ENCODE measurements at places on chromosomes 7 and 10. TPM values are rescaled to one million over a fixed set of nuclear protein-coding genes. Genes with fewer than 3 reads are reported as not detected.

Gene GNAT3
- total RNA-seq, result 0.19 TPM

Gene TMEM184A
- 0.47 TPM for total RNA-seq

Gene C10orf71
- 0.05 TPM for total RNA-seq

Gene CFTR
- total RNA-seq, result 0.28 TPM

Gene ADRB1
- 0.14 TPM for total RNA-seq

Gene FKBP9
- 12.8 TPM for total RNA-seq

Gene SLC39A12
- total RNA-seq, result 0.05 TPM

Gene KCNMA1
- 1.9 TPM for total RNA-seq

Gene ARPC1B
- total RNA-seq, result 186 TPM

- no peak for DNase-seq
Observed at GRCh38 chr7:150389532-150389816, 10.3 kb downstream of the ZNF775 start.

GRCh38 chr10:104324931-104325330, 13.3 kb downstream of the ITPRIP start:
- DNase-seq, result no peak

DNA sequence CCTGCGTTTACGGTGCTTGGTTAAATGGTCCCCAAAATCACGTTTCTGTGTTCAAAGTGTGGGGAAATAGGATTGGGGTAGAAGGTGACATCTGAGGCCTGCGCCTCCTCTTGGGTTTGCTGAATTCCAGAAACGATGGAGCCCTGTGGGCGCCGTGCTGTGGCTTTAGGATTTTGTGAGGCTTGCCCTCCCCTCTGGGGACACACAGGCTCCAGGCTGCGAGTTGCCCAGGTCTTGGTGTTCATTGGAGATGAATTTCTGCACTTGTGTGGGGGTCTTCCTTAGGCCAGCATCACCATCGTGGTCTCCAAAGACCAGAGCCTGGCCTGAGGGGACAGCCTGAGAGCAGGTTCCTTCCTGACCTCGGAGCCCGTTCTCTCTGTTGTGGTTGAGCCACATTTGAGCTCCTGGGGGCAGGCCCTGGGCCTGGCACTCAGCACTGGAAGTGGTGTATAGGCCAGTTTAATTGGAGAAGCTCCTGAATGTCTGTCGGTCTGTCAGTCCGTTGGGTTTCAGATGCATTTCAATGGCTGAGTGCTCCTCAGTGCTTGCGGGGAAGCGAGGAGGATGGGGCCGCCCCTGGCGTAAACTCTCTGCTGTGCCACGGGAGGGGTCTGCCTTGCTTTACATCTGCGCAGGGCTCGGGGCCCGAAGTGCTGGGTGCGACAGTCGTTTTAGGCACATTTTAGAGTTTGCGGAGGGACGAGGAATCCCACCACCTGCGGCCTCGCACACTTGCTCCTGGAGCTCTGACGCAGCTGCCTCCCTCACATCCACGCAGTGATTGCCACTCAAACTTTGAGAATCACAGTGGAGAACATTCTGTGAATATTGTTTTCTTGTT, 71.7 kb downstream of the DNAJB6 start:
- DNase-seq, result no peak

- peak; percentile 55 for DNase-seq
Observed at GRCh38 chr7:2405601-2406345, 2.4 kb downstream of the CHST12 start.

- DNase-seq, result no peak
Observed at GRCh38 chr7:24924375-24924774, 55.6 kb downstream of the OSBPL3 start.

DNA sequence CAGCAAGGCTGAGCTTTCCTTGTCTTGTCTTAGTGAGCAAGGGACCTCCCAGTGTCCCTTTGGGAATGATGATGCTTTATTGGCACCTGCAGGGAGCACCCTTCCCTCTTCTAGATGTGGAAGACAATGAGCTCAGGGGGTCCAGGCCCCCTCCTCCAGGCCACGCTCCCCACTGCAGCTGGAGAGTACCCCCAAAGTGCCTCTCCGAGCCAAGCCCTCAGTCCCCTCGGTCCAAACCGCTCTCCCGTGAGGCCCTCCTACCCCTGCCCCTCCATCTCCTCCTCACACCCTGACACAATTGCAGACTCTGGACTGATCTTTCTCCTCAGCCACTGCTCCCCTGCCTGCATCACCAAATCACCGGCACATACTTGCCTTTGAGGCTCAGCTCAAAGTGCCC, 16.7 kb downstream of the RBP3 start:
- no peak for DNase-seq

- DNase-seq, result no peak
Observed at GRCh38 chr7:129793506-129794310, 159.1 kb downstream of the UBE2H start.

- no peak for DNase-seq
Observed at GRCh38 chr10:72353028-72353964, 1.4 kb downstream of the DNAJB12 start.

DNA sequence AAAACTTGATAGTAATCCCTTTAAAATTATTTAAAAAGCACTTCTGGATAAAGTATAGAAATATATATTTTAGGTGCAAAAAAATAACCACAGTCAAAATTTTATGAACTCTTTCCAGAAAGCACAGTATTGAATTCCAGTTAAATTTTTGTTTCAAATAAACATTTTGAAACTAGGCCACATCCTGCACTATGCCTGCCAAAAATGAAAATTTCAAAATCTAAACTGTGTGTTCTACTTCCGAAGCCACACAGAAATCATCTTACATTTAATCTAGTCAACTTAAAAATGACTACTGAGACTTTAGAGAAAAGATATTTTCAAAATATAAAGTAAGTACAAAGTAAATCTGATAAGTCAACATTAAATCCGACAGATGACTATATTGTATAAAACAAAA, 50.0 kb downstream of the MAGI2 start:
- no peak for DNase-seq

- peak; percentile 32 for DNase-seq
Observed at GRCh38 chr7:47945261-47946015, 2.8 kb downstream of the PKD1L1 start.

DNA sequence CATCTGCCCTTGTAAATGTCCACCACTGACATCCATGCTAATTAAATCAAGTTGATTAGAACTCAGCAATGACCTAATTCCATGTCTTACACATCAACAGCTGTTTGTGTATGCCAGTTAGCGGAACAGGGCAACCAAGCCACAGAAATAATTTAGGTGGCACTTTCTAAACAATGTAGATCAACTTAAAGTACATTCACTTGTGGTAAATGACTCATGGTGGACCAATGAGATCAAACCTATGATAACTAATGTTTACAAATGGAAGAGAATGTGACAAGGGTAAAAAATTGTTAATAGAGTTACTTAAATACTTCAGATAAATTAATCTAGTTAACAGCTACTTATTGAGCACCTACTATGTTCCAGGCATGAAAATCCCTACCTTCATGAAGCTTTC, 63.1 kb upstream of the ICA1 start:
- DNase-seq, result no peak

GRCh38 chr7:25246306-25246705, 18.0 kb upstream of the NPVF start:
- DNase-seq, result no peak

- no peak for DNase-seq
Observed at GRCh38 chr10:108787932-108788331, 1135.4 kb downstream of the XPNPEP1 start.
